ENCODE measurements at places on chromosomes 11 and 22. TPM values are rescaled to one million over a fixed set of nuclear protein-coding genes. Genes with fewer than 3 reads are reported as not detected.

GDPD5 gene
- total RNA-seq: 4.6 TPM

GDPD4 gene
- total RNA-seq: not detected

TEX54 gene
- total RNA-seq: not detected

GAL3ST1 gene
- not detected for total RNA-seq

KCNQ1OT1 gene
- 0.49 TPM for total RNA-seq

PRRG4 gene
- 0.51 TPM for total RNA-seq
